H9 (cell line): ENCODE measurements at places on chromosomes 12 and 14. TPM values are rescaled to one million over a fixed set of nuclear protein-coding genes. Genes with fewer than 3 reads are reported as not detected.

GRCh38 chr14:93538413-93538812 lies 107.7 kb downstream of the UNC79 start:
- peak; percentile 50 for DNase-seq

GRCh38 chr14:92035890-92036289 lies 4.0 kb downstream of the TRIP11 start:
- DNase-seq, result no peak

- no peak for DNase-seq
These were observed 172.3 kb upstream of the GRIP1 start for GRCh38 chr12:66851134-66851533.

DNA sequence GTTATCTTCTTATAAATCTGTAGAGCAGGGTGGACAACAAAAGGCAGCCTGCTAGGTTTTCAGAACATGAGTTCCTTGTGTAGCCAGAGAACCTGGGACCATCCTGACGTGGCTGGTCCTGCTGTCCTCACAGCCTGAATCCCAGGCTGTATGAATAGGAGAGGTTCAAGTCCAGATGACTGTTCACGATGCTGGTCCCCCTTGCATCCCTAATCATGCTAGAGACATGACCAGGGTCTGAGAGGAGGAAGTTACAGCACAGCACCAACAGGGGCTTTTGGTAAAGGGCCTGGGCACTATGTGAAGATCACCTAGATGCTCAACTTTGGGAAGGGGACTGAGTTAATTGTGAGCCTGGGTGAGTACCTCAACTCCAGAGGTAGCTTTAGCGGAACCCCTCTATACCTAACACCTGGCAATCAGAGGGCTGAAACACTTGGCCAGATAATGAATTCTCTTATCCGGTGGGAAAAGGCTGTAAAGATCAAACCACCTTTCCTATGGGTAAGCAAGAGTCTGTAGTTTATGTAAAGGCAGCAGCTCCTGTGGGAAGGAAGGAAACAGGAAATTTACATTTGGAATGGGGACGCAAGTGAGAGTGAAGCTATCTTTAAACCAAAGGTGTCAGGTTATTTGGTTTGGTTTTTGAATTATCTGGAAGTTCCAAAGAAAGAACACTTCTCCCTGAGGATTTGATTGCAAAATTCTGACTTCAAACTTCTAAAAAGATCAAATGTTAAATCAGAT lies 112.8 kb downstream of the DAD1 start:
- no peak for DNase-seq

- no peak for DNase-seq
These were observed 783.0 kb downstream of the TMEM121 start for GRCh38 chr14:106309423-106309822.

- no peak for DNase-seq
These were observed 336.8 kb downstream of the LRIG3 start for GRCh38 chr12:58583529-58583928.

DNA sequence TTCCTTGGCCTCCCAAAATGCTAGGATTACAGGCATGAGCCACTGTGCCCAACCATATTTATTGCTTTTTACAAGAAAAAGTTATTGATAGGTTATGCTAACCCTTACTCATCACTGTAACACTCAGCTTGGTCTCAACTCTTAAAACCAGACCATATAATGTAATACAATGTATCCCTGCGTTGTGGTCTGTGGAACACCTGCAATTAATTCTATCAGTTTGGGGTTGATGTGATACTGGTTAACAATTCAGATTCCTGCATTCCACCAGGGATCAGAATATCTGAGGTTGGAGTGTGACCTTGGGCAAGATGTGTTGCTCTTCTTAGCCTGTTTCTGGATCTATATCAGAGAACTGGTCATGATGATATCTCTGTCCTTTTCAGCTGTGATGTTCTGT lies 419.0 kb downstream of the RAD51B start:
- no peak for DNase-seq

GRCh38 chr14:85178864-85179263 lies 351.1 kb upstream of the FLRT2 start:
- DNase-seq, result no peak

DNA sequence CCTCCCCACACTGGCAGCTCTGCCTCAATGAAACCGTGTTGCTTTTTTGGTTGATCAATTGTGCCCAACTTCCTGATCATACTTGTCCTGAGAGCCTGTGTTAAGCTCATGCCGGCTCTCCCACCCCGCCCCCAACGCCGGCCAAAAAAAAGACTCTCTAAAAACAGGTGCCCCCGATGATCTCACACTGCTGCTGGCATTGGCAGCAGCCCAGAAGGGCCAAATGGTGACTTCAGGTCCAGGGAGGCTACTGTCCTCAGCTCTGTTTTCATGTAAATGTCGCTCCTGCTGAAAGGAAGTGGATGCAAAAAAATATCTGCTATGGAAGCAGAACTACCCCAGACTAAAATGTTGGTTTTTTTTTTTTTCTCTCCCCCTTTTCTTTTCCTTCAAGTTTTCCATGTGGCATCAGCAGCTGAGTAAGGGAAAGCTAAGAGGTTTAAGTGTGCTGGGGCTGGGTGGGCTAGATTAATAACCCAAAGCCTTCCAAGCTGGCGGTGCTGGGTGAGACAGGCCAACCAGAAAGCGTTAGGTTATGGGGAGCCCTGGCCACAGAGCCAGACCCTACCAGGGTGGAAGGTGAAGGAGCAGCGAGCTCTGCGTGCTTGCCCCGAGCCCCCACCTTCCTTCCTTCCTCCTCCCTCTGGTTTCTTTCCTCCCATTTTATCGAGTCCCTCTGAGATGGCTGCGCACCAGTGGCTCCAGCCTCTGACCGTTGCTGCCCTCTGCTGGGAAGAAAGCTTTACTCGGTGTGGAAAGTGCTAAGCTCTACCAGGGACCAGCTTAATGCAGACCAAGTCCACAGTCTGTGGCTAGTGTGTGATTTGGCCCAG lies 396.1 kb downstream of the NRXN3 start:
- DNase-seq, result peak; percentile 88

DNA sequence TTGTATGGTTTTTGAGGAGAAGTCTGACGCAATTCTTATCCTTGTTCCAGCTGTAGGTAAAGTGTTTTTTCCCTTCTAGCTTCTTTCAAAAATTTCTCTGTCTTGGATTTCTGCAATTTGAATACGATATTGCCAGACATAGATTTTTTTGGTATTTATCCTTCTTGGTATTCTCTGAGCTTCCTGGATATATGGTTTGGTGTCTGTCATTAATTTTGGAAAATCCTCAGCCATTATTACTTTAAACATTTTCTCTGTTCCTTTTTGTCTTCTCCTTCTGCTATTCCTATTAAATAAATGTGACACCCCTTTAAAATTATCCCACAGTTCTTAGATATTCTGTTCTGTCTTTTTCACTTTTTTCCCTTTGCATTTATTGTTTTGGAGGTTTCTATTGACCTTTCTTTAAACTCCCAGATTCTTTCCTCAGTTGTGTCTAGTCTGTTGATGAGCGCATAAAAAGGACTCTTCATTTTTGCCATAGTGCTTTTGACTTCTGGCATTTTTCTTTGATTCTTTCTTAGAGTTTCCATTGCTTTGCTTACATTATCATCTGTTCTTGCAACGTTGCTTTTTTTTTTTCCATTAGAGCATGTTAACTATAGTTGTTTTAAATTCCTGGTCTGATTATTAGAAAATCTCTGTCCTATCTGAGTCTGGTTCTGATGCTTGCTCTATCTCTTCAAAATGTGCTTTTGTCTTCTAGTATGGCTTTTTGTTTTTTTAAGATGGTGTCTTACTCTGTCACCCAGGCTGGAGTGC lies 129.1 kb downstream of the MSRB3 start:
- DNase-seq, result no peak

- DNase-seq, result no peak
These were observed 22.9 kb downstream of the DYRK2 start for GRCh38 chr12:67671419-67671818.

- no peak for DNase-seq
These were observed 21.5 kb downstream of the LLPH start for GRCh38 chr12:66109056-66109455.

DNA sequence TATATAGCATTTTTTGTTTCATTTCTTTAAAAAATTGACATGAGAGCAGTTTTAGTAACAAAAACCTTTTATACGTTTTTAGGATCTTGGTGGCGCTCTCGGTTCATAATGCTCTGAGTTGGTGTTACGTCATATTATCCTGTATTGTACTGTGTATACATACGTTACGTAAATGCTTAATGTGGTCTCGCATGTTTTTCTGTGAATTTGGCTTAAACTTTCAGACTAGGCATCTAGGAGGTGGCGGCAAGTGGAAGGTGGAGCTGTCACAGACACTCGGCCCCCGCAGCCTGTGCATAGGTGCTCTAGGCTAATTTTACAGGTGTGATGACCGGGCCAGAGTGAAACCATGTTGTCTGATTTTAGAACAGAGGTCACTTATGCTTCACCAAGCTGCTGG lies 60.0 kb downstream of the PPP2R5C start:
- DNase-seq, result no peak

DNA sequence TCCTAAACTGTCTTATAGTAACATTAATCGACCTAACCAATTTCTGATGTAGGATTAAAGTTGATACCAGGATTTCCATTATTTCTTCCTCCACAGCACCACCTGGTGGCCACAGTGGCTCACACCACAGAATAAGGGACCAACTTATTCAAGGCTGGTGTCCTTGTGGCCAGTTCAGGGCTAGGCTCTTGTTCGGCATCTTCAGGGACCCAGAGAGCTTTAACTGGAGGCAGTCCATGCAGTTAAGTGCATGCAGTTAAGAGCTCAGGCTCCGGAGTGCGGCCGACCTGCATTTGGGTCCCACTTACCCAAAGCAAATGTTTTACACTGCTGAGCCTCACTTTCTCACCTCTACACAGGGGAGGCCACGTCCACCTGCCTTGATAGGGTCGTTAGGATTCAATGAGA lies 42.0 kb upstream of the GPR68 start:
- peak; percentile 85 for DNase-seq

GRCh38 chr12:106648736-106649135 lies 65.9 kb downstream of the RFX4 start:
- no peak for DNase-seq

DNA sequence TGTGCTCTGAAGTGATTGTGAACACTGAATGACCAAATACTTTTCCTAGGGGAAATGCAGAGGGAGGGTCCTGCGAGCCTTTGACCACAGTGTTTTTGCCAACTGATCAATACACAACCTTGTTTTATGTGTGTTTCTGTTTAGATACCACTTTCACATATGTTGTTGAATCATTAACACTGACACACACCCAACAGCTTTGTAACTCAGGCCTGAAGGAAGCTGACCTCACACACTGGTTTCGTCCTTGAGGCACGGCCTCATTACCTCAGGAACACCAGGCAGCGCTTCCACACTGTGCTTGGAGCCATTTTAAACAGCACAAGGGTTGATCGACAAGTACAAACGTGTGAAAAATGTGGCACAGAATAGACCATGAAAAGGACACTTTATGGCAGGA lies 60.0 kb downstream of the PPFIBP1 start:
- DNase-seq, result no peak

GRCh38 chr14:71194251-71194650 lies 287.0 kb downstream of the PCNX1 start:
- no peak for DNase-seq

DNA sequence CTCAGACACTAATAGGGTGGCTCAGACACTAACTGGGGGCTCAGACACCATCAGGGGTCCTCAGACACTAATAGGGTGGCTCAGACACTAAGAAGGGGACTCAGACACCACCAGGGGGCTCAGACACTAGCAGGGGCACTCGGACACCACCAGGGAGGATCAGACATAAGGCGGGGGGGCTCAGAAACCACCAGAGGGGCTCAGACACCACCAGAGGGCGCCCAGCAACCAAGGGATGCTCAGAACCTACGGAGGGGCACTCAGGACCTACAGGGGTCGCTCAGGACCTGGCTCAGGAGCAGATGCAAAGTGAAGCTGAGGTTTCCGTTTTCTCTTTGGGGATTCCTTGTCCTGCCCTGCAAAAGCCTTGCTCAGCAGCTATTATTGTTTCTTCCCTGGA lies 448.5 kb downstream of the TMEM121 start:
- no peak for DNase-seq

- no peak for DNase-seq
These were observed 543.7 kb upstream of the TMEM132C start for GRCh38 chr12:127723251-127723650.

DNA sequence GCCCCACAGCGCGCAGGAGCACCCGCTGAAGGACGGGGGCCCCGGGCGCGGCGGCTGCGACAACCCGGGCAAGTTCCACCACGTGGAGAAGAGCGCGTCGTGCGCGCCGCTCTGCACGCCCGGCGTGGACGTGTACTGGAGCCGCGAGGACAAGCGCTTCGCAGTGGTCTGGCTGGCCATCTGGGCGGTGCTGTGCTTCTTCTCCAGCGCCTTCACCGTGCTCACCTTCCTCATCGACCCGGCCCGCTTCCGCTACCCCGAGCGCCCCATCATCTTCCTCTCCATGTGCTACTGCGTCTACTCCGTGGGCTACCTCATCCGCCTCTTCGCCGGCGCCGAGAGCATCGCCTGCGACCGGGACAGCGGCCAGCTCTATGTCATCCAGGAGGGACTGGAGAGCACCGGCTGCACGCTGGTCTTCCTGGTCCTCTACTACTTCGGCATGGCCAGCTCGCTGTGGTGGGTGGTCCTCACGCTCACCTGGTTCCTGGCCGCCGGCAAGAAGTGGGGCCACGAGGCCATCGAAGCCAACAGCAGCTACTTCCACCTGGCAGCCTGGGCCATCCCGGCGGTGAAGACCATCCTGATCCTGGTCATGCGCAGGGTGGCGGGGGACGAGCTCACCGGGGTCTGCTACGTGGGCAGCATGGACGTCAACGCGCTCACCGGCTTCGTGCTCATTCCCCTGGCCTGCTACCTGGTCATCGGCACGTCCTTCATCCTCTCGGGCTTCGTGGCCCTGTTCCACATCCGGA lies 1.4 kb downstream of the FZD10 start:
- DNase-seq, result peak; percentile 49

- DNase-seq, result no peak
These were observed 2.1 kb downstream of the SDR9C7 start for GRCh38 chr12:56932146-56932545.

DNA sequence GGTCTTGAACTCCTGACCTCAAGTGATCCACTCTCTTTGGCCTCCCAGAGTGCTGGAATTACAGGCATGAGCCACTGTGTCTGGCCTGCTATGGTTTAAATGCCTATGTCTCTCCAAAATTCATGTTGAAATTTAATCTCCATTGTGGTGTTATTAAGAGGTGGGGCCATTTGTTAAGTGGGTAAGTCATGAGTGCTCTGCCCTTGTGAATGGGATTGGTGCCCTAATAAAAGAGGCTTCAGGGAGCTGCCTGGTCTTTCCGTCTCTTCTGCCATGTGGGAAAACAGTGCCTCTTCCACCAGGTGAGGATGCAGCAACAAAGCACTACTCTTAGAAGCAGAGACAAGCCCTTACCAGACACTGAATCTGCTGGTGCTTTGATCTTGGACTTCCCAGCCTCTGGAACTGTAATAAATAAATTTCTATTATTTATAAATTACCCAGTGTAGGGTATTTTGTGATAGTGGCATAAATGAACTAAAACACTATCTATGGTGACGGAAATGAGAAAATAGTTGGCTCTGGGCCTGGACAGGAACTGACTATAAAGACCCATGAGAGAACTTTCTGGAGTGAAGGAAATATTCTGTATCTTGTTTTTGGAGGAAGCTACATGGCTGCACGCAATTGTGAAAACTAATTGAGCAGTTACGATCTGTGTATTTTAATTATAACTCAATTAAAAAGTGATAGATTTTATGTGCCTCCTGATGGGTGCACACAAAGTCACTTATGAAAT lies 12.1 kb upstream of the ATP23 start:
- DNase-seq, result no peak

Gene MYL2
- total RNA-seq, result not detected in 2 replicates

Gene MMP19
- 1.7 and 2.4 TPM in 2 replicates for total RNA-seq

Gene SGPP1
- 5.5 and 5.8 TPM in 2 replicates for total RNA-seq

Gene DACT1
- 4.4 and 4.6 TPM in 2 replicates for total RNA-seq

Gene TNS2
- total RNA-seq, result 3.6 and 4.5 TPM in 2 replicates

Gene C12orf76
- total RNA-seq, result 8.9 and 9.7 TPM in 2 replicates

Gene FSCB
- not detected in 2 replicates for total RNA-seq

Gene SLC6A13
- not detected in 2 replicates for total RNA-seq

Gene GYS2
- not detected in 2 replicates for total RNA-seq
